ENCODE measurements at places on chromosomes 1 and 21.

GRCh38 chr1:163523375-163524029 is 201.7 kb downstream of the NUF2 start:
- DNase-seq, result no peak

- DNase-seq, result no peak
Measured at GRCh38 chr21:44263221-44263760, 1.6 kb upstream of the DNMT3L start.

- DNase-seq, result peak; percentile 79
Measured at GRCh38 chr1:53278298-53278725, 40.0 kb upstream of the MAGOH start.

DNA sequence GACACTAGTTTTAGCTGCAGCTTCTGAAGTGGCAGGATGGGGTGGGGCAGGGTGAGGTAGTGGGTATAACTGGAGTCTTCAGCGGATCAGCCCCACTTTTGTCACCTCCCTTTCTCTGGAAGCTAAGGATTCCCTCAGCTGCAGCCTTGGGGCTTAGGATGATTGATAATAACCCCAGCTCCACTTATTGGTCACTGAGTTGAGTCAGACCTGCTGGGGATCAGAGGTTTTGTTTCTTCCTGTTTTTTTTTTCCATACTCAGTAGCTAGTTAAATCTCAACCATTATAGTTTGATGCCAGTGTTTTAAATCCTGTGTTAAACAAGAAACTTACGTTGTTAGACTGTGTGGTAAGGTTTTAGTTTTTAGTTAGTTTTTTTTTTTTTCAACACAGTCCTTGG is 57.2 kb downstream of the LAMC1 start:
- no peak for DNase-seq

- peak; percentile 30 for DNase-seq
Measured at GRCh38 chr1:75615613-75616435, 4.9 kb upstream of the SLC44A5 start.

- DNase-seq, result peak; percentile 0
Measured at GRCh38 chr21:46212721-46213484, 15.7 kb downstream of the LSS start.

DNA sequence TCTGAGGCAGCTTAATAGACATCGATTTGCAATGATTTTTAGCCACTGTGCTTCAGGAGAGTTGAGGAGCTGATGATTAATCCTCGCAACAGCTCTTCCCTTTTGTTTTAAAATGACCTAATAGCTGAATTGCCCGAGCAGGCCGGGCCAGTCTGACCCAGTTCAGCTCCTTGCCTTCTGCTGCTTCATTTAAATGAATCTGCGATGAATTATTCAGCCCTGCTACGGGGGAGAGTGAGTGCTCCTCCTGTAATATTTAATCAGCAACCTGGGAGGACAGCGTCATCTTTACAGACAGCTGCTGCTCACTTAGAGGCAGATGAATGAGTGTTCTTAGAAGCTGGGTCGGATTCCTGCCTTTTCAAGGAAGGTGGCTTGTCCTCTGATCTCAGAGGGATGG is 325.1 kb downstream of the CAMTA1 start:
- no peak for DNase-seq

- DNase-seq, result no peak
Measured at GRCh38 chr1:60567256-60567655, 493.7 kb upstream of the C1orf87 start.

DNA sequence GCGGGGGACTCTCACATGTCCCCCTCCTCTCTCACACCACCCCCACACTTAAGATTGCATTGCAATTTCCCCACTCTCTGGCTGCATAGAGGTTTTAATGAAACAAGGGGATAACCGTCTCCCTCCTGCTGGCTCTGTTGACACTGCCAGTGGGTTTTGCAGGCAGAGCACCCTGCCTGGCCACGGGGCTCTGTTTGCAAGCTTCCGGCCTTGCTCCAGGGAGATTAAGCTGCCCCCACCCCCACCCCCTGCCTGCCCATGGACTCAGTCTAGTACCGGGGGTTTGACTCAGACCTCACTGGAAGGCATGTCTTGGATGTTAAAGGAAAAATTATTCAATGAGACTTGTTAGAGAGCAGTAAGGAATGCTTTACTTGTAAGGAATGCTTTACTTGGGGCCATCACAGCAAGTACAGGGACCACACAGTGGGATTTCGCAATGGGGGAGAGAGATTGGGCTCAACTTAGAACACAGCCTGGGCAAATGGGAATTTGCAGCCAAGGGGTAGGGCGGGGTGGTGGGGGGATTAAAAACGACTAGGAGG is 101.0 kb downstream of the AJAP1 start:
- no peak for DNase-seq

DNA sequence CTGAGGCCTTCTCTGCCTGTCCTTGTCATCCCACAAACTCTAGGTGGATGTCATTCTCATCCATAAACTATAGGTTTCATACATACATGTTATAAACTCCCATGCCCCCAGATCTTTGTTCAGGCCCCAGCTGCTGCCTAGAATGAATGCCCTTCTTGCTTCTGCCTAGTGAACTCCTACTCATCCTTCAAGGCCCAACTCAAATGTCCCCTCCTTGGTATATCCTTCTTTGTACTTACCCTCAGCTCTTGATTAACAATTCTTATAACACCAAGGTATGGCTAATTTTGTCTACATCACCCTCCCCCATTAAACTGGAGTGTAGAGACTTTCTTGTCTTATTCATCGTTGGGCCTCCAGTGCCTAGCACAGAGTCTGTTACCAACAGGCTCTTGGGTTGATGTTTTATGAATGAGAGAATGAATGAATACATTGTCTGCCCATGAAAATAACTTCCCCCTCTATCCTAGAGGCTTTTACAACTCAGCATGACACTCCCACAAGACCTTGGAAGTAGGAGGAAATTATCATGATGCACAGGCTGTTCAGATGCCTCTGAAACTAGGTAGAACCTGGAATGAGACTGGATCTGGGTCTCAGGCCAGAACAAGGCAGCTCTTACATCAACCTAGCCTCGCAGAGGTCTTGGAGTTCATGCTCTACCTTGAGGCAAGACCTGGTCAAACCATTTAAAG is 26.9 kb downstream of the EPHB2 start:
- DNase-seq, result no peak

GRCh38 chr1:12448746-12449177 is 169.2 kb downstream of the DHRS3 start:
- no peak for DNase-seq

DNA sequence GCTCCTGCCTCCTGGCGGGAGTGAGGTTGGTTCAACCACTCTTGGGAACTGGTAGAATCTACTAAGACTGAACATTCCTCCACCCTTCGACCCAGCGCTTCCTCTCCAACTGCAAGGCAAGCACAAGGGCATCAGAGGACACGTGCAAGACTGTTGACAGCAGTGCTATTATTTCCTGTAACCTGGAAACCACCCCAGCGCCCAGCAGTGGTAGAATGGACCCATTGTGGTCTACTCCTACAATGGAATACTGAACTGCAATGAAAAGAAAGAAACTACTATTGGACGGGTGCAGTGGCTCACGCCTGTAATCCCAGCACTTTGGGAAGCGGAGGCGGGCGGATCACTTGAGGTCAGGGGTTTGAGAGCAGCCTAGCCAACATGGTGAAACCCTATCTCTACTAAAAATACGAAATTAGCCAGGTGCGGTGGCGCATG is 33.0 kb upstream of the TARDBP start:
- no peak for DNase-seq

DNA sequence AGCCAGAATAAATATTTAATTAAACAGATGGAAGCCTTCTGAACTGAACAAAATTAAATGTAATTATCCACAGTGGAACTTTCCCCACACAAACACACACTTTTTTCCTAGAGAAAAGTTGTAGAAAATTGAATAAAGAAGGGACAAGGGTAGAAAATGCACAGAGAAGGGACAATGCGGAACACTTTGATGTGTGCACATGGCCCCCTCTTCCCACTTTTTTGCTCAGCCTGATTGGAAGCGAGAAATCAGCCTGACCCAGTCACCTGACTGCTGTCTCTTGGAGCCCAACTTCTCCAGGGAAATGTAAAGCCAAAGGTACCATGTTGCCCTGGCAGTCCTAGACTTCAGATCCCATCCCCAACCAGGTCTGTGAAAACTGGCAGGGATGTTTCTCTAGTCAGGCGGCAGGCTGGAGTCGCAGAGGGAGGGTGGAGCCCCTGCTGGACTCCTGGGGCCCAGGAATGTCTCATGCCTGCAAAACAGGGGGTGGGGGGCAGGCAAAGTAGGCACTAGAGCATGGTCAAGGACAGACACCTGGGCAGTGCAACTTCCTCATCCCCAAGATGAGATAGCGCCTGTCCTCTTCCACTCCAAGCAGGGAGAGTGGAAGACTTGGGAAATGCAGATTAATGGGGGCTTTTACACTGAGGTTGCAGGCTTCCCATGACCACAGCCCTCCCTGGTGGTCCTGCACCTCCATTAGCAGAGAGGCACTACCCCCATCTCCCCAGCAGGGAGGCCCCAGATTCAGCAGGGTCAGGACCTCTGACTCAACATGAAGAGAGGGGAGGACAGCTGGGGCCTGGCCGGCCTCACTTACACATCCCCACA is 2.8 kb downstream of the CERS2 start:
- DNase-seq, result no peak

DNA sequence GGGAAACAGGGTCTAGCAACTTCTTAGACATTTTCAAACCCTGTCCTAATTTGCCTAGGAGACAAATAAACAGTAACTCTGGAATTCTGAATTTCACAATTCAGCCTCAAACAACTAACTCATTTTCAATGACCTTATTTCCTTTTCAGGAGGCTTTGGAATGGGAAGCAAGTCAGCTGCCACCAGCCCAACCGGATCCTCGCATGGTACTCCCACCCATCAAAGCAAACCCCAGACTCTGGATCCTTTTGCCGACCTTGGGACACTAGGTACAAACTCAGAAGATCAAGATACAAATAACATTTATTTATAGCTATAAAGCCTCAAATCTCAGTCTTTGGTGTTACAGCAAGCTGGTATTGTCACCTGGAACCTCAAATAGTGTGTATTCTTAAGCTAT is 18.9 kb upstream of the LEPR start:
- no peak for DNase-seq

DNA sequence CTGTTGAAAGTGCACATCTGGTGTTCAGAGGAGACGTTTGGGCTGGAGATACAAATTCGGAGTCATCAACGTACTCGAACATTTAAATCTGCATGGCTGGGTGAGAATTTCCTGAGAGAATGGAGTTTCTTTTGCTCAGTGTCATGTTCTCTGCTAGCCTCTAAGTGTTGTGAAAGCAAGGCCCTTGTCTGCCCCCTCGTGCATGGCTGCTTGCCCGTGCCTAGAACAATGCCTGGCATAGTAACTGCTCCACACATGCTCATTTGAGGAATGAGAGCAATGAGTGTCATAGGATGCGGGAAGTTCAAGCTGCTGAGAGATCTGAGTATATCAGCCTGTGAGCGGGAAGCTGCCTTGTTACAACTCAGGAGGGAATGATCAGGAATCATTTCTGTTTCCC is 171.1 kb upstream of the CSF3R start:
- no peak for DNase-seq

- DNase-seq, result no peak
Measured at GRCh38 chr1:1760345-1760650, 18.0 kb downstream of the NADK start.

DNA sequence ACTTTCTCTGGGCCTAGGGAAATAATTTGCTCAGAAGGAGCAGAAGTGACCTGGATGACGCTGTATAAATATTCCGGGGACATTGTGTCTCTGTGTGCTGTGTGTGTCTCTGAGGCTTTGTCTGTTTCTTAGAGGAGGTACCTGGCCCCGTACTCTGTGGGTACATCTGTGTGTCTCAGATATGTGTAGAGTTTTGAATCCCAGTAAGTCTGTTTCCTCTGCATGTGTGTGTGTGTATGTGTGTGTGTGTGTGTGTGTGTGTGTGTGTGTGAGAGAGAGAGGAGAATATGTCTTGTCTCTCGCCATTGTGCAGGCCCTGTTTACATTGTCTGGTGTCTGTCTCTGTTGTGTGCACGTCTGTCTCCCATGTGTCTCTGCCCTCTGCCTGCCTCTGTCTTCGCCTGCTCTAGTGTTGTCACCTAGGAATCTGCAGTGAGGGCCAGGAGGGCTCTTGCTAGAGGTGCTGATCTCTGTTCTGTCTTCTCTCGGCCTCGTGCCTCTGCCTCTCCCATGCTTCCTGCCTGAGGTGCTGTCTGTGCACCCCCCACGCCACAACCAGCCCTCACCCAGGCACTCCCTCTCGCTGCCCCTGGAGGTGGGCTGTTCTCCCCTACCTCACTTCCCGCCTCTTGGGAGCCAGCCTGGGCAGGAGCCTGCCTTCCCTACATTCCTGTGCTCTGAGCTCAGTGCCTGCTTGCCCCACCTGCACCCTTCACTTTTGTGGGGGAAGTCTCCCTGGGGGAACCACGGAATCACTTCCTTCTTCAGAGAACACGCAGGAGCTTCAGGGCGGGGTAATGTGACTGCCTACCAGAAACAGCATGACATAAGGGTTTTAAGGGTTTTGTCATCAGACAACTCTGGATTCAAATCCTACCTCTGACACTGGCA is 5.9 kb downstream of the MAP7D1 start:
- DNase-seq, result peak; percentile 62

- no peak for DNase-seq
Measured at GRCh38 chr1:33168556-33169289, 13.1 kb downstream of the TRIM62 start.

DNA sequence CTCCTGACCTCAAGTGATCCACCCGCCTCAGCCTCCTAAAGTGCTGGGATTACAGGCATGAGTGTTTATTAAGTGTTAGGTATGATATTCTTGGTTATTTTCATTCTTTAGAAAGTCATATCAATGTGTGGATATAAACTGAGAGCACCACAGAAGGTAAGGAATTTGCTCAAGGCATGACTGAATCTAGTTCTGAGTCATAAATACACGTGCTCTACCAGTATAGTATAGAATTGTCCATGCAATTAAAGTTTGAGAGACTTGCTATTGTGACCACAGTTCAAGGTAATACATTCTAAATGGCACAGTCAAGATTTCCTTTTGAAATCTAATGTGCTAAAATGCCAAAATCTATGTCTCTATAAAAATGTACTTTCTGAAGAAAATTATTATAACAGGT is 401.1 kb upstream of the CHRM3 start:
- DNase-seq, result no peak

DNA sequence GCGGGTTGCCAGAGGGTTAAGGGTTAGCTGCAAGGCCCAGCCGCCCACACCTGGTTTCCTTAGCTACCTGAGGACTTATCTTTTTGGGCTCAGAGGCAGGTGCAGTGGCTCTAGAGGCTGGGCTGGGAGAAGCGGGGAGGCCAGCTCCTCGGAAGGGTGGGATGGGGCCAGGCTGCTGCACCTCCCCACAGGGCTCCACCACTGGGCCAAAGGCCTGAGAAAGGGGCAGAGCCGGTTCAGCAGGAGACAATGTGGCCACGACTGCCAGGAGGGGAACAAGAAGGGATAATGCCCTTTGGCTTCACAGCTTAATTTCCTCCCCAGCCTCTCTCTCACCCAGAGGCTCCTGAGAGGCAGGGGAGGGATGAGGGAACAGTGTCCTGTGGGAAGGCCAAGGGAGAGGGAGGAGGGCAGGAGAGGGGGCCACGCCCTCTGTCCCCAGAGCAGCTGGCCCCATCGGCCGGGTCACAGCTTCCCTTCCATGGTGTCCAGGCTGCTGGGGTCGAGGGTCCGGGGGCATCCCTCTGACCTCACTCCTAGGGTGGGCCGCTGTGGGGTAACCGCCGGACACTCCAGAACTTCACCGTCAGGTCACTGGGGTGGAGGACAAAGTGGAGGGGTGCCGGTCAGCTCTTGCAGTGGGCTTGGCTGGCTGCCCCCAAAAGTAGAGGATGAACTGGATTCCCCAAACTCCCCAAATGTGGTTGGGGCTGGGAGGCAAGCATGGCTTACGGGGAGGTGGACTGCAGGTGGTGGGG is 50.4 kb downstream of the KIF21B start:
- DNase-seq, result no peak

All from activated naive CD4-positive, alpha-beta T cell treated with anti-CD3 and anti-CD28 coated beads for 36 hours (primary cell).